ENCODE measurements at places on chromosomes 6 and 20. TPM values are rescaled to one million over a fixed set of nuclear protein-coding genes. Genes with fewer than 3 reads are reported as not detected.

Gene SLC4A11
- 9.9 TPM for total RNA-seq

DNA sequence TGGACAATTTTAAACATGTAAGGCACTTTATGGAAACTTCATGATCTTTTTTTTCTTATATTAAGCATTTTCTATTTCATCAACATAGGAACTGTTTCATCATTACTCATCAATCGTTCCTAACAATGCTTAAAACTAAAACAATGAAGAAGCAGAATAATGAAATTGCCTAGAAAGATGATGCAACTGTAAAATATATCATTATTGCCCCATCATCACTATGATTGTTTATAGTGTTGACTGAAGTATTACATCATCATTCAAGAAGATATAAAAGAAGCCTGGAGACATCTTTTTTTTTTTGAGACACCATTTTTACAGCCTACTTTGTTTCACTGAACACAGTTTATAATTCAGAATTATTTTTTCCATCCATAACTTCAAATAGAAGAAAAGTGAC, 147.2 kb downstream of the TRDN start:
- H3K36me3 ChIP-seq: no peaks in the 10 kb centered on the region
- no peak for DNase-seq
- H3K4me1 ChIP-seq: no peaks in the 10 kb centered on the region
- no peak overlapping the region for H3K27ac ChIP-seq
- H3K27me3 ChIP-seq: no peaks in the 10 kb centered on the region
- no peak overlapping the region for H3K4me3 ChIP-seq

Gene TRIM15
- 24.6 TPM for total RNA-seq

DNA sequence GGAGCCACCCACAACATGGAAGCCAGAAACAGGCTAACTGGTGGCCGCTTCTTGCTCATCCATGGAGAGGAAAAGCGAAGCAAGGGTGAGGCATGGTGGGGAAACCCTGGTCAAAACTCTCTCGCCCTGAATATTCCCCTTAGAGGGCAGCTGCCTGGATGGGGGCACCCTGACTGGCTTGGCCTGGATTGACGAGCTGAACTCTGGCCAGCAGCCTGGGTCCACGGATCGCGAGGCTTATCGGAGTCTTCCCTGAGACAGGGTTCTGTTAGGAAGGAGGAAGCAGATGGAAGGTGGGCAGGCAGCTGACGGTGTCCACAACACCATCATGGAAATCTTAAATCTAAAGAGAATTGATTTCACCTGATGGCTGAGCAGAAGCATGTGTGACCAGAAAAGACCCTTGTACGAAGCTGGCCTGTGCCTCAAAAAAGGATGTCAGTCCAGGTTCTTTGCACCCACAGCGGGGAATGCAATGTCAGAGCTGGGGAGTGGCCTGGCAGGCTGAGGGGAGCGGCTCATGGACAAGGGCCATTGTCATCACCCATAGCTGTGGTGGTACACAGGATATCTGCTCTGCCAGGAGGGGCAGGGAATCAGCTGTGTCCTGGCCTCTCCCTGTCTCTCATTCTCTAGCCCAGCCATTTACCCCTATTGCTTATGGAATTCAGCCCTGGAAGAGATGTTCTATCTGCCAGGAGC, 109.4 kb upstream of the SNX9 start:
- no peaks in the 10 kb centered on the region for H3K27me3 ChIP-seq
- no peak overlapping the region for H3K27ac ChIP-seq
- no peak for DNase-seq
- H3K4me1 ChIP-seq: no peaks in the 10 kb centered on the region

Gene PPDPF
- 1.8 TPM for total RNA-seq

- peaks cover 22% of the 10 kb centered on the region for H3K4me1 ChIP-seq
- H3K36me3 ChIP-seq: no peaks in the 10 kb centered on the region
- no peak for DNase-seq
- H3K27ac ChIP-seq: no peak overlapping the region
- no peaks in the 10 kb centered on the region for H3K27me3 ChIP-seq
Observed at GRCh38 chr6:44024574-44025219, 102.6 kb downstream of the MRPL14 start.

GRCh38 chr6:110731898-110732297, 83.4 kb downstream of the CDK19 start:
- no peaks in the 10 kb centered on the region for H3K36me3 ChIP-seq
- no peak overlapping the region for H3K27ac ChIP-seq
- no peak overlapping the region for H3K4me3 ChIP-seq
- no peaks in the 10 kb centered on the region for H3K4me1 ChIP-seq
- DNase-seq: no peak

- peaks cover 26% of the 10 kb centered on the region for H3K4me1 ChIP-seq
- no peaks in the 10 kb centered on the region for H3K27me3 ChIP-seq
- H3K27ac ChIP-seq: no peak overlapping the region
- no peak overlapping the region for H3K4me3 ChIP-seq
Observed at GRCh38 chr6:15533379-15534026, 129.3 kb downstream of the DTNBP1 start.

DNA sequence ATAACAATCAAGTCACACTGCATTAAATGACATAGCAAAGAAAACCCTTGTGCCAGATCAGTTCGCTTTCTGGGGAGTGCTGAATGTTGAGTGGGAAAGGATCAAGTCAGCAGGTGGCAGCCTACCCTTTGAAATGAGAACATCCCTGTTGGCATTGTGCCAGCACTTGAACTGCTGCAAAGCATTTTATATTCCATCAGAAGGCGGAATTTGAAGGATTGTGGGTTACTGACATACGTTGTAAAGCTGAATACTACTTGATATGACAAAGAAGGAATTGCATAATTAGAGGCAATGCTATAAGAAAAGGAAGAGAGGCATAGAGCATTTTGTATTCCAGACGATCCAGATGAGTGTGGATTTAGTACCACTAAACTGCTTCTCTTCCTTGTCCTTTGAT, 26.5 kb downstream of the BCKDHB start:
- no peaks in the 10 kb centered on the region for H3K27me3 ChIP-seq
- H3K4me1 ChIP-seq: peaks cover 17% of the 10 kb centered on the region
- peaks cover 41% of the 10 kb centered on the region for H3K36me3 ChIP-seq
- H3K27ac ChIP-seq: no peak overlapping the region
- H3K4me3 ChIP-seq: no peak overlapping the region
- peak; percentile 60 for DNase-seq

DNA sequence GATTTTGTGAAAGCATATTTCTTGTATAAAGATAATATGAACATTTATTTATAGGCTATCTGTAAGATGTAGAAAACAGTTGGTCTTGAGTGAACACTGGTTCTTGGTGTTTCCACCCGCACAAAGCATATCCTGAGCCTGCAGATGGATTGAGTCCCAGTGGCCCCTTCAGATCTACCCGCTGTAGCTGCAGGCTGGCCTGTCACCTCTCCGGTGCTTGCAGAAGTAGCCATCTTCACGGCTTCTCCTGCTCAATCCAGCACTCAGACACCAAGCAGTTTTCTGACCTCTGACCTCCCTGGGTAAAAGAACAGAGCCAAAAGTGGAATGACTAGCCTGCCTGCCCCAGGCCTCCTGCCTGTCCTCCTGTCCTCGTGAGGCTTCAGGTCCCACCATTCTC, 22.7 kb downstream of the LYRM2 start:
- no peak overlapping the region for H3K4me3 ChIP-seq
- no peak for DNase-seq
- H3K27me3 ChIP-seq: no peaks in the 10 kb centered on the region
- H3K27ac ChIP-seq: no peak overlapping the region

- H3K27me3 ChIP-seq: no peaks in the 10 kb centered on the region
- H3K4me3 ChIP-seq: no peak overlapping the region
- no peak overlapping the region for H3K27ac ChIP-seq
- no peak for DNase-seq
- H3K4me1 ChIP-seq: peaks cover 5% of the 10 kb centered on the region
Observed at GRCh38 chr20:14406495-14406894, 69.1 kb upstream of the FLRT3 start.

DNA sequence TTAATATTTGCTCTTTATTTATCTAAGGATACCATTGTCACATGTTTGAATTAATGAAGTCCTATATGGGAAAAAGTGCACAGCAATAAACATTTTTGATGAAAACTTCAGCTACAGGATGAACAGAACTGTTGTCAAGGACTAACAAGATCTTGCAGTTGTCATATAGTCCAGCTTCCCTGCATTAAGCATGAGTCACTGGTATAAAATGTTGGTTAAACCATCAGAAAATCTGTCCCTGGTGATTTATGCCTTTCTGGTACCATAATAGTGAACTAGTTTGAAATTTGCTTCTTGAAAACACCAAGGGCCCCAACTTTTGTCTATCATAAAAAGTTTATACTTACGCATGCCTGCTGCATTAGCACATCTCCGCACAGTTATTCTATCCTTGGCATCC, 60.4 kb upstream of the RSPO3 start:
- no peaks in the 10 kb centered on the region for H3K4me1 ChIP-seq
- H3K36me3 ChIP-seq: no peaks in the 10 kb centered on the region
- no peak overlapping the region for H3K4me3 ChIP-seq
- no peaks in the 10 kb centered on the region for H3K27me3 ChIP-seq
- no peak overlapping the region for H3K27ac ChIP-seq

- no peaks in the 10 kb centered on the region for H3K4me1 ChIP-seq
- H3K27me3 ChIP-seq: no peaks in the 10 kb centered on the region
Observed at GRCh38 chr6:124283486-124283885, 479.8 kb downstream of the NKAIN2 start.

GRCh38 chr6:45781890-45782289, 233.8 kb downstream of the CLIC5 start:
- H3K4me1 ChIP-seq: no peaks in the 10 kb centered on the region
- no peaks in the 10 kb centered on the region for H3K36me3 ChIP-seq
- no peak overlapping the region for H3K27ac ChIP-seq
- no peaks in the 10 kb centered on the region for H3K27me3 ChIP-seq
- H3K4me3 ChIP-seq: no peak overlapping the region

- peaks cover 4% of the 10 kb centered on the region for H3K4me1 ChIP-seq
- peaks cover 21% of the 10 kb centered on the region for H3K36me3 ChIP-seq
- DNase-seq: peak; percentile 59
- no peak overlapping the region for H3K27ac ChIP-seq
- no peak overlapping the region for H3K4me3 ChIP-seq
Observed at GRCh38 chr6:138088326-138088762, 18.9 kb downstream of the PERP start.

GRCh38 chr6:149098700-149099276, 218.7 kb upstream of the TAB2 start:
- no peak overlapping the region for H3K4me3 ChIP-seq
- H3K27me3 ChIP-seq: no peaks in the 10 kb centered on the region
- H3K27ac ChIP-seq: no peak overlapping the region
- no peaks in the 10 kb centered on the region for H3K4me1 ChIP-seq
- H3K36me3 ChIP-seq: no peaks in the 10 kb centered on the region

DNA sequence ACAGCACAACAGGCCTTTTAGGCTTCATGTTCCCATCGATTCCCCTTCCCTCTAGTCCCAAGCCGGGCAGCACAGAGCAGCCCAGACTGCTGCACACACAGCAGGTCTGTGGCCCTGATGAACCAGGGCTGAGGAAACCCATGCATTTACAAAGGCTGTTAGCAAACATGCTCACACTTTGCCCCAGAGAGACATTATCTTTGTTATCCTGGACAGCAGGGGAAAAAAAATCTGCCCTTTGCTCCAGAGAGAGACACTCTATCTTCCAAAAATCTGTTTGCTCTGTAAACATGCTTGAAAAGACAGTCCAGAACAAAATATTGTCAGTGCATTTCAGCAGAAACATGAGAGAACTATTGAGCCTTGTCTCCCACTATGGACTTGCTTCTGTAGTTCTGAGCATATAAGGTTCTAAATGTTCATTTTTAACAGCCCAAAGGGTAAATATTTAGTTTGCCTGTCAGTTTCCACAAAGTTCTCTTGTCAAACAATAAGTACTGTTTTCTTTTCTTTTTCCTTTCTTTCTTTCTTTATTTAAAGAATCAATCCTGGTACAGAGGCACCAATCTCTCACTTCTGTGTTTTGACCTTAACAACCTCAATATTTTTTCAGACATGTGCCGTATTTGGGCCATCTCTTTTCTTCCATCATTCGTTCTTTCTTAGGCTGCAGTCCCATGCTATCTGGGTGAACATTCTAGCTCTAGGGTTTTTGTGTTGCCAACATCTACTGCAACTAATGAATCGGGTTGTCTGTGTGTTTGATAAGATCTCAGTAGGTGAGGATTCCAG, 468.0 kb downstream of the EPM2A start:
- peak; percentile 14 for DNase-seq
- H3K4me3 ChIP-seq: no peak overlapping the region
- no peaks in the 10 kb centered on the region for H3K36me3 ChIP-seq
- no peaks in the 10 kb centered on the region for H3K27me3 ChIP-seq

DNA sequence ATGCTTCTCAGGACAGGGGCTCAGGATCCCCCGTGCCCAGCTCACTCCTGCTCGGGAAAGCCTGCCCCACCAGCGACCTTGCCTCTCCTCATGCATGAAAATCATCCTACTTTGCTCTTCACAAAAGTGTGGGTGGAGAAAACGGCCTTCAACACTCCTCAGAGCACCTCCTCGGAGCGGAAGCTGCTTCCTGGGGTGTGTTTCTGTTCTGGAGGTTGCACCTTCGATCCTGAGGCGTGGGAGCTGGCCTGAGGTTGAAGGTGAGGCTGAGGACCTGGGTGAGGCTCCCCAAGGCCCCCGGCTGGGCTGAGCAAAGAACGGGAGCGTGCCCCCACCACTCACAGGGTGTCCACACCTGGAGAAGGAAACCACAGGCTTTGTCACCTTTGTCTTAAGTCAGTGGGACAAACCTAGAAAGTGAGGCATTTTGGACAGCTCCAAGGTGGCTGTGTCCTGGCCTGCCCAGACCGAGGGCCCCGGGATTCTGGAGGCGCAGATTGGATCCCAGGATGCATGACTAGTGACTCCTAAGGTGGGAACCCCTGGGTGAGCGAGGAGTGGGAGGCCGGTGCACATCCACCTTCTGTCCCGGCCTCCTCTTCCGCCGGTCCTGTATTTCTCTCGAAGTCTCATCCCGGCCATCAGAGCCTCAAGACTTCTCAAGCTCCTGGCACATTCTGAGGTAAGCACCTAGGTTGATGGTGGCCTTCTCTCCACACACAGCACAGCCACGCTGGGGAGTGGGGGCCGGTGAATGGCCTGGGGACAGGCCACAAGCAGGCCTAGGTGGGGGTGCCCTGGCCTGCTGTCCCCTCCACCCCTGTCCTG, 104.7 kb downstream of the TMEM242 start:
- no peak overlapping the region for H3K4me3 ChIP-seq
- H3K27me3 ChIP-seq: no peaks in the 10 kb centered on the region
- no peak for DNase-seq
- peaks cover 26% of the 10 kb centered on the region for H3K4me1 ChIP-seq

Gene ALDH8A1
- total RNA-seq: not detected

Gene ZC3H12D
- 1.1 TPM for total RNA-seq

Gene CUL7
- total RNA-seq: 11.2 TPM

GRCh38 chr20:58224097-58224496, 4.4 kb downstream of the ANKRD60 start:
- no peak overlapping the region for H3K27ac ChIP-seq
- DNase-seq: no peak
- no peaks in the 10 kb centered on the region for H3K36me3 ChIP-seq
- H3K4me3 ChIP-seq: no peak overlapping the region
- no peaks in the 10 kb centered on the region for H3K4me1 ChIP-seq
- peaks cover 91% of the 10 kb centered on the region for H3K27me3 ChIP-seq

Data from stomach (tissue), 19 donors.